Activated CD8-positive, alpha-beta memory T cell treated with anti-CD3 and anti-CD28 coated beads for 1 hour (primary cell): ENCODE measurements at places on chromosomes 12 and 14.

DNA sequence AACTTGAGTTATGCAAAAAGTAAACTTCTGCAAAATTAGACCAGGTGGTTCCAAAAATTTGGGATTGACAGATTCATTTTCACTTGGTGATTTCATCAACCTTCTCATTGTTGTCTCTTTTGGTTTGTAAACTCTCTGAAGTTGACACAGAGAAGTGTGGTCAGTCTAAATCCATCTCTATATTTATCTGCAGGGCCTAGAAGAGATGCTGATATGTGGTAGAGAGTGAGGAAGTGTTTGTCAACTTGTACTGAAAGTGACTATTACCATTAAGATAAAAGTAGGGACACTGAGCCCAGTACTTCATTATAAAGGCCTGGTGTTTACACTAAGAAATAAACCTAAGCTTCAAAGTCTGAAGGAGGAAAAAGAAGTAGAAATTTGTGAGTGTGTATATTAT, 73.7 kb downstream of the RMST start:
- DNase-seq, result no peak

GRCh38 chr12:131017477-131017991, 63.8 kb downstream of the ADGRD1 start:
- no peak for DNase-seq

- DNase-seq, result no peak
Observed at GRCh38 chr14:31876741-31877140, 200.4 kb upstream of the ARHGAP5 start.

DNA sequence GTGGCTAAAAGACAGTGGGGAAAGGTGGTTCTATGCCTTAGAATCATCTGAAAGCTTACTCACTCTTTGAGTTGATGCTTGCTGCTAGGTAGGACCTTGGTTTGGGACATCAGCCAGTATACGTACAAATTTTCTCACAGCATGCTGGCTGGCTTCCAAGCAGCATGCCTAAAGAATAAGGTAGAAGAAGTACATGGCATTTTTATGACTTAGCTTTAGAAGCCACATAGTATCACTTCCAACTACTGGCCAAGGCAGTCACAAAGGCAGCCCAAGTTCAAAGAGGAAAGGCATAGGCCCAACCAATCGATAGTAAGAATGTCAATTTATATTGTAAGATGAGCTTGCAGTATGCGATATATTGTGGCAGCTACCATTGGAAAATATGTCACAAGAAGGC, 284.2 kb upstream of the CAND1 start:
- DNase-seq, result no peak

DNA sequence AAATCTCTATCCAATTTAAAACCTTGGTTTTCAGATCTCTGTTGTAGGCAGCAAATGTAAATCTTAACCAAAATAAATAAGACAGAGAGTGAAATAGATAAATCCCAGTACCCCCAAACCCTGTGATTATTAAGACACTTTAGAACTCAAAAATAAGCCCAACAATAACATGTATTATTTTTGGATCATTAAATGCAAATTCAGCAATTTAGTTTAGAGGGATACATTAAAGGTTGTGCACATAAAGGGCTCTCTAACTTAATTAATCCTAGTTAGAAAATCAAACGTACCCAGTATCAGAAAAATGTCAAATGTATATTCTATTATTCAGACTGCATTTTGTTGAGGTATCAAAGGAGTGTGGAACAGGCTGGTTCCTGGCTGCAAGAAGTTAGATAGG, 416.8 kb downstream of the SLC16A7 start:
- DNase-seq, result no peak

GRCh38 chr12:25797386-25797785, 161.1 kb upstream of the RASSF8 start:
- DNase-seq, result no peak
